Lung microvascular endothelial cell (primary cell): ENCODE measurements at places on chromosomes 4 and X. TPM values are rescaled to one million over a fixed set of nuclear protein-coding genes. Genes with fewer than 3 reads are reported as not detected.
A peak's percentile ranks its signal among the peaks of the same experiment; 100 is the strongest.

Gene ARSJ
- 12.4 and 13.9 TPM in 2 replicates for total RNA-seq

DNA sequence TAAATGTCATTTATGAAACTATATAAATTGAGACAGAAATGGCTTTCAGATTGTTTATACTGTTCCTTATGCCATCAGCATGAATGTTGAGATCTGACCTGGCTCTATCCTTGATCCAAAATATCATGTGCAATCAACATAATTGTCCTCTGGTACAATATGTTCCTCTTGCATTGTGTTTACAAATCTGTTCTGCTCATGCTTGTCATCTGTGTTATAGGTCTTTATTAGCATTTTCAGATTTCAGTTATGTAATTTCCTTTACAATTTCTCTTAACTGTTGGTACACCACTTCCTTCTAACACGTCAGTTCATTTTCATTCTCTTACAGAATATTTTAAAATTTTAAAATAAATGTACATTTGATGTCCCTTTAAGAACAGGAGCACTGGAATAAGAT lies 1.6 kb downstream of the HPGD start:
- DNase-seq, result no peak

Gene GPRIN3
- total RNA-seq, result 0.40 and 0.65 TPM in 2 replicates

GRCh38 chr4:98711526-98711925 lies 53.1 kb upstream of the TSPAN5 start:
- DNase-seq, result no peak

Gene TAPT1
- 7.8 and 14.5 TPM in 2 replicates for total RNA-seq

- peak; percentile 91 for DNase-seq
Observed at GRCh38 chrX:155027509-155028066, 944 bp downstream of the FUNDC2 start.

Gene ZFP42
- total RNA-seq, result under 0.01 TPM in 1 of 2 replicates, not detected in the other

GRCh38 chr4:66750273-66750672 lies 795.0 kb downstream of the CENPC start:
- no peak for DNase-seq

Gene EIF4E
- 109 and 123 TPM in 2 replicates for total RNA-seq

Gene FGF13
- total RNA-seq, result 25.9 and 46.0 TPM in 2 replicates

DNA sequence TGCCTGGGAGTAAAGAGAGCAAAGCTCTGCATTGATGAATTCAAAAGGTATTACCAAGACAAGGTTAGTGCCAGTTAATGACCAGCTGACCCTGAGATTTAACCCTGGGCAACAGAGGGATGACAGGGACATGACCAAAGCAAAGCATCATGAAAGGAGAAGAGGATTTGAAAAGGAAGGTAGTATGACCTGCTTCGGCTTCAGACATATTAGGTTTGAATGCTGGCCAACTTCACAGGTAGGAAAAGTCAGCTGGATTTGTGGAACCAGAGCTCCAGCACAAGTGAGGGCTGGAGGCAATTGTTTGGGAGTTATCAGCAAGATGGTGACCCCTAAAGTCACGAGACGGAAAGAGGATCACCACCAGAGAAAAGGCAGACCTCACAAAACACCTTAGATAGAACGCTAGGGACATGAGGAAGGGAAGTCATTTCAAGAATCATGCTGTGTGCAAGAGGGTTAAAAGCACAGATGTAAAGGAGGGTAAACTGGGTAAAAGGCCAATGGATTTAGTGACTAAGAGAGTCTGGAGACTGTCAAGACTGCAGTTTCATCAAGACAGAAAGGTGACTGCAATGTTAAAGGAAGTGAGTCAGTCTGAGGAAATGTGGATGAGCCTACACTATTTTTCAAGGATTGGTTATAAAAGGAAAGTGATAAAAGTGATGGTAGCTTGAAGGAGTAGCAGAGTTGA lies 45.6 kb downstream of the SH3RF1 start:
- DNase-seq, result peak; percentile 95

DNA sequence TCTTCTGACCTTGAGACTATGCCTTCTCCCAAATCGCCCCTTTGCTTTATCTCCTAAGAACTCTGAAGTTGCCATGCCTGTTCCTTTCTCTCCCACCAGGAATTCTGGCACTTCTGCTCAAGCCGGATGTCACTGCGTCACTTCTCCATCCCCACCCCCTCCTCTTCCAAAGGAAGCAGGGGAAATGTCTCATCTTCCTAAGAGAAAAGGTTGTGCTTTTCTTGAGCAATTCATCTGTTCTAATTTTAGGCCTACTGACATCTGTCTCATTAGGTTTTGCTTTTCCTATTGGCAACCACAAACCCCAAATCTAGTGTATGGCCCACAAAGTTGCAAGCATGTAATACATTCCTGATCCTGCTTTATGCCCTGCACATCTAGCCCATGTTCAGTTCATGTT lies 163.1 kb upstream of the PLAC1 start:
- DNase-seq, result peak; percentile 93

DNA sequence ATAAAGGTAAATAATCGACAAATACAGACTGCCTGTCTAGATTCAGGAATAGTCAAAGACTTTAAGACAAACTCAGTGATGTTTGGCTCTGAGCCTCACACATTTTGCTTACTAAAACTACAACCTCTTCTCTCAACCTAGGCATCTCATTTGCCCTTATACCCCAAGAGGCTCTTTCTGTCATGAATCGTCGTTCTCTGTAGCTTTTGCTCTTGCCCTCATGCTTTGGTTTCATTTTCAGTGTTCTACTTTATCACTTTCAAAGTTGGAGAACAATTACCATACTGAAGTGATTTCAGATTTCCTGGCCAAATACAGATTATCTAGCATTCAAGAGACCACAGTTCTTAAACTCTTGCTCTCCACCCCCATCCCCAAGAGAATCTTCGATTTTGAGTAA lies 114.1 kb upstream of the RAP2C start:
- DNase-seq, result no peak

Gene SLC9B1
- 0.22 and 0.40 TPM in 2 replicates for total RNA-seq

GRCh38 chr4:153191795-153192363 lies 12.4 kb upstream of the TRIM2 start:
- DNase-seq, result no peak

- DNase-seq, result peak; percentile 21
Observed at GRCh38 chr4:22356987-22357596, 158.8 kb downstream of the ADGRA3 start.

GRCh38 chr4:73589261-73589847 lies 30.9 kb downstream of the RASSF6 start:
- no peak for DNase-seq

GRCh38 chr4:108831886-108832285 lies 69.0 kb upstream of the ETNPPL start:
- DNase-seq, result no peak

DNA sequence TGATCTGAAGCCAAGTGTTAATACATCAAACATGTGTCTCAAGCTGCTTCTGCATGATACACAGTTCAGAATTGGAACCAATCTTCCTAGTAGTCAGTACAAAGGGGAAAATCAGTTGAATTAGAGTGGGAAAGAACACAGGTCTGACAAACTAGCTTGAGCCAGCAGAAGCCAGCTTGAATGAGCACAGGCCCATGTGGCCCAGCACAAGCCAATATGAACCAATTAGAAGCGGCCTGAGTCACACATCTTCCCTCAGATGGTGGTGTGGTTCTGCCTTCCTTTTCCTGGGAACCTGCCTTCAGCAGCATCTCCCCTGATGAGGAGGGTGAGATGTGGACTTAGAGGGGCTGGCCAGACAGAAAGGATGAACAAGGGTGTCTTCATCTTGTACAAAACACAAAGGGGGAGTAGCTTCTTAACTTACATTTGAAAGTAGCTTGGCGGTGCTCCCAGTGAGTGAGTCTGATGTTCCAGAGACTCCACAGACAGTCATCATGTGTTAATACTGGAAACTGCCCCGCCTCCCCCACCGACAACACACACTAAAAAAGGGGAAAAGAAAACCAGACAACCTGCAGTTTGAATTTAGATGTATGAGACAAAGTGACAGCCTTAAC lies 72.0 kb downstream of the FRMPD4 start:
- DNase-seq, result no peak

GRCh38 chr4:17912011-17912410 lies 101.2 kb downstream of the NCAPG start:
- no peak for DNase-seq

- DNase-seq, result no peak
Observed at GRCh38 chr4:118327554-118328241, 25.1 kb downstream of the PRSS12 start.

DNA sequence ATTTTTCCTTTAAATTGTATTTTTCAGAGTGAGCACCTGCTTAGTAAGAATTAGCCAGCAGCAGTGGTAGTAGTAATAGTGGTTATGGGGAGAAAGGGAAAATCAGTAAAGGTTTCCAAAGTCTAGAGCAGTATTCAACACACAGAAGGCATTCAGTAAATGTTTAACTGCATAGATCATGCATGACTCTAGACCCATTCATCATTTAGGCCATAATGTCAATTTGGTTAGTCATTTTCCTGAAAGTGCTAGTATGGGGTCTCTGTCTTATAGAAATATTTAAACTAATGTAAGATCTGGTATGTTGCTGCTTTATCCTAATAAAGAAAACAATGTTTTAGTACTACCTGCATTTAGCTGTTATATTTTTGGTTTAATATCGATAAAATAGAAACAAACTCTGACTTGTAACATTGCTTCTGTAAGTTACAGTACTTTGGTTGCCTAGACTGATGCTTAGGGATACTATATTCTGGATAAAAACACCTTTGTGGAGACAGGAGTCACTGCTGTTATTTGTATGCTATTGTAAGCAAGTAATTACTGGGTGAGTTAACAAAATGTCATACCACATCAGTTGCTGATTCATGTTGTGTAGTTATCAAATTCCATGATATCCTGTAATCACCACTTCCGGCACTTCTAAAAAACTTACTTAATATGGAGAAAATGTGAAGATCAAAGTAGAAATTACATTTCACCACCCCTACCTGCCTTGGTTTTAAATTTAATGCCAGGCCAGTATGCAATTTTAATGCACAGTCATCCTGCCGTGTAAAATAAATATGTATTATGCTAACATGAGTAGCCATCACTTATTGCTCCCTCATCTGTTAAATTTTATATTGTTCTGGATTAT lies 115.8 kb upstream of the BMPR1B start:
- peak; percentile 73 for DNase-seq

GRCh38 chr4:25506032-25506571 lies 129.0 kb downstream of the ANAPC4 start:
- no peak for DNase-seq

- no peak for DNase-seq
Observed at GRCh38 chr4:6658209-6658595, 17.7 kb downstream of the MRFAP1 start.

GRCh38 chr4:3898098-3898497 lies 131.9 kb downstream of the ADRA2C start:
- no peak for DNase-seq

Gene SPANXB1
- total RNA-seq, result not detected in 2 replicates

Gene VSIG4
- not detected in 2 replicates for total RNA-seq

Gene TKTL1
- under 0.01 TPM in 1 of 2 replicates, not detected in the other for total RNA-seq

DNA sequence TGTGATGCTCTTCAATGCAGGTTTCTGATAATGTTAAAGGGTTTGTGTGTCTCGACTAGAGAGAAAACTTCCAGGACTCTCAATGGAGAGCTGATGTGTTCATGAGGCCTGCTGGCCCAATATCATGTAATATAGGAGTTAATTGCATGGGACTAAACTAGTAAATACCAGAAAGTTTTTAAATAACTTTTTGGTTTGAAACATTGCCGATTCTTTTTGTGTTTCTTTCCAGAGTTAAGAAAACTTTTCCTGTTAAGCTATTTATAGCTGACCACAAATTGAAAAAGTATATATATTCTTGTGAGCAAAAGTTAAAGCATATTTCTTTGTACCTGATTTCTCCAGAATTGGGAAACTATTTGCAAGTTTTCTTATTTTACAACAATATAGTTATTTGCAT lies 49.7 kb downstream of the FAM9B start:
- no peak for DNase-seq

DNA sequence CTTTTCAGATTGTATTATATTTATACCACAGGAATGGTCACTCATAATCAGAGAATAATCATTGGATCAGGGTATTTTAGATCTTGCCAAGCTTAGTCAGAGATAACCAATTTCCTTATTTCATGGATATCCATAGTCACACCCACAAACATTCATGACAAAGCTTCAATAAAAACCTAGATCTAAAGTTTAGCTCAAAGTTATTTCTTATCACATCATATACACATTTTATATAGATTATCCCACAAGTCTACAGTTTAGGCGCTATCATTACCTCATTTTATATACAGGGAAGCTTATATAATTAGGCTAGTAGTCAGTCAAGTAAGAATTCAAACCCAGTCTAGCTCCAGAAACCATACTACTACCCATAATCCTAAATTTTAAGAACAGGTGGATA lies 82.3 kb downstream of the SLC10A7 start:
- DNase-seq, result no peak

- peak; percentile 55 for DNase-seq
Observed at GRCh38 chrX:152817078-152817764, 13.3 kb downstream of the CETN2 start.

- no peak for DNase-seq
Observed at GRCh38 chrX:63581398-63581797, 203.6 kb downstream of the ARHGEF9 start.

Gene CA5B
- total RNA-seq, result 1.5 and 1.8 TPM in 2 replicates

DNA sequence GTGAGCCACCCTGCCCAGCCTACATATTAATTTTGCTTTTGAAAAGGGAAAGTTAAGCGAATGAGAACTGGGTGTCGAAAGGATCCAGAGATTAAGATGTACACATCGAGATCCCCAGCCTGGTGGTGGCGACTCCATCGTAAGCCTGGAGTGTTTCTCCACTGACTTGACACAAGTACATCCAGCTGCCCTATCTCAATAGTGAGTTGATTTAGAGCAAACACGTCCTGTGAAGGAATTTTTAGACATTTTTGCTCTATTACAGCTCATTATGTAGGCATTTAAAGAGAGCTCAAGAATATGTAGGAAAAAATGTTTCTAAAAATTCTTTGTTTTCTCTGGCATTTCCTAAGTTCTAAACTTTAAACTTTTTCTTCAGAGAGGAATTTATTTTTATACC lies 11.7 kb upstream of the CLDN34 start:
- DNase-seq, result no peak

DNA sequence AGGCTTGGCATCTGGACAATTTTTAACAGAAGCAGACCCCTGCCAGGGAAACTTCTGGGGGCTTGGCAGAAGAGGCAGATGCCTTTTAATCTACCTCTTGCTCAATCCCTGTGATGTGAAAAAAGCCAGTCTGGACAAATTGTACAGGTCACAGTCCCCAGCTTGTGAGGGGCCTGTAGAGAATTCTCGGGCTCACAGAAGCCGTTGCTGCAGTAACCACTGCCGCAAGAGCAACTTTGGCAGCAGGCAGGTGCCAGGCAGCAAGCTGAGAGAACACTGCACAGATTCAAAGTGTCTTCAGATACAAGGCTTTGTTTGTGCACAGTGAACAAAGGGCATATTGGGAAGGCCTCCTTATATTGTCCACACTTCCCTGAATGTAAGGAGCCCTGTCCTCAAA lies 11.7 kb downstream of the GPKOW start:
- no peak for DNase-seq

DNA sequence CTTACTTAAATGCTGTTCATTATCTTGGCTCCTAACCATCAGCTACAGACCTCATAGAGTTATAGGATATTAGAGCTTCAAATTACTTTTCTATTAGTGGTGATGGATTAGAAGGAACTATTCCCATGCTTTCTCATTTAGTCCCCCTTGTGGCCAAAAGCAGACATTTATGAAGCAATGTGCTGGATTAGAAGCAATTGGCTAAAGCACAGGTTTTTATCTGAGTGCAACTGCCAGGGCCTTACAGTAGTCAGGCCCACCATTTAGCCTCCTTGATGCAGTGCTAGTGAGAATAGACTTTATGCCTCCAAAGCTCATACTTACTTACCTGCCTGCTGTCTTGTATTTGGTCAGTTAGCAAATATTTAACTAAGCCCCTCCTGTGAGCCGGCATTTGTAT lies 93.0 kb downstream of the TSPAN7 start:
- peak; percentile 45 for DNase-seq
